ENCODE measurements at places on chromosomes 6 and 20. TPM values are rescaled to one million over a fixed set of nuclear protein-coding genes. Genes with fewer than 3 reads are reported as not detected.
A peak's percentile ranks its signal among the peaks of the same experiment; 100 is the strongest.

Gene FAM209B
- polyA plus RNA-seq: not detected

Gene HLA-DOA
- polyA plus RNA-seq: 4.8 TPM

Gene MTO1
- polyA plus RNA-seq: 29.8 TPM

Gene SLC22A1
- polyA plus RNA-seq: 0.40 TPM

Gene CCM2L
- polyA plus RNA-seq: 7.7 TPM

Gene FAM209A
- 0.53 TPM for polyA plus RNA-seq

Gene FKBP1A
- 409 TPM for polyA plus RNA-seq

Gene MUCL3
- 0.06 TPM for polyA plus RNA-seq

Gene SDCBP2
- polyA plus RNA-seq: 2.2 TPM

Gene RAD21L1
- polyA plus RNA-seq: not detected

GRCh38 chr20:57224641-57225138 lies 41.8 kb downstream of the BMP7 start:
- no peak for DNase-seq

DNA sequence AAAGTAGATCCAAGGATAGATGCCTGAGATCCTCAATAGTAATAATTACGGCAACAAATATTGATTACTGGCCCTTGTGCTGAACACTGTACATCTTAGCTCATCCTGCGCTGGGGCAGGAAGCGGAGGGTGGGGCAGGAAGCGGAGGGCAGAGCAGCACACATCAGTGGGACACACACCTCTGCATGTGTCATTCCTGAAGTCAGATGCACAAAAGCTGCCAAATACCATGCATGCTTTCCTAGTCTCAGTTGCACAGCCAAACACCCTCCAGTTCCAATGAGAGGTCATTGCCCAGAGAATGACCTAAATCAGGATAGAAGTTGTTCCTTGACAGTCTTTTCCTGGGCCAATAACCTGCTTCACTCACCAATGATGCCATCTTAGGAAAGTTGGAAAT lies 74.4 kb upstream of the FOXC1 start:
- DNase-seq: no peak

- DNase-seq: no peak
Observed at GRCh38 chr20:8232332-8232731, 100.3 kb downstream of the PLCB1 start.

- DNase-seq: no peak
Observed at GRCh38 chr6:139016337-139017213, 12.0 kb upstream of the ABRACL start.

DNA sequence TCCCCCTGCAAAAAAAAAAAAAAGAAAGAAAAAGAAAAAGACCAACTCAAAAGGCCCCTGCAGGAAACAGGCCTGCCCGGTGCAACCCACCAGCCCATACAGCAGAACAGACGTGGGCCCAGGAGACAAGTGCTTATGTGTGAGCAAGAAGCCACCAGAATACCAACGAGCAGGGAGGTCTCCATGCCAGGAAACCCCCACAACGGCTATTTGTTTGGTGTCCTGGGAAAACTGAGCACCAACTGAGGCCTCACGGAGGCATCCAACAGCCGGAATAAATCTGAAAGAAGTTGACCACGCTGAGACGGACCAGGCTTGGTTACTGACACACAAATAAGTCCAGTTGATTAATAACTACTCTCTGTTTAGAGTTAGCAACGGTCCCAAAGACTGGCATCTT lies 29.7 kb downstream of the PTPRT start:
- DNase-seq: no peak

DNA sequence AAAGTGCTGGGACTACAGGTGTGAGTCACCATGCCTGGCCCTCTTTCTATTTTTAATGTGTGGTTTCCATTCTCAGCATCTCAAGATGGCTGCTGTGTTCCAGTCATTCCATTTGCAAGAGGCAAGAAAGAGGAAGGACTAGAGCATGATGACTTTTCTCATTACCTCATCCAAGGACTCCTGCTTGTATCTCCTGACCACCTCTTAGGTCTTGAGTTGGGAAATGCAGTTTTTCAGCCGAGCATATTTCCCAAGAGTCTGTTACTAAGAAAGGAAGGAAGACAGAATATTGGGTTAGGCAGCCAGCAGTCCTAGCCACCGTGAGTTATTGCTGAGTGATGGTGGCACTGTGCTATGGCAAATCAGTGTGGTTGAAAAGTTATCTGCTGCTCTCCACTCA lies 108.4 kb upstream of the INSM1 start:
- DNase-seq: no peak

- no peak for DNase-seq
Observed at GRCh38 chr6:29014729-29015608, 9.9 kb upstream of the ZNF311 start.

- DNase-seq: no peak
Observed at GRCh38 chr6:109295774-109296156, 86.5 kb downstream of the CD164 start.

- no peak for DNase-seq
Observed at GRCh38 chr6:56549014-56549413, 93.7 kb downstream of the DST start.

- no peak for DNase-seq
Observed at GRCh38 chr6:39223061-39223460, 6.2 kb downstream of the KCNK5 start.

DNA sequence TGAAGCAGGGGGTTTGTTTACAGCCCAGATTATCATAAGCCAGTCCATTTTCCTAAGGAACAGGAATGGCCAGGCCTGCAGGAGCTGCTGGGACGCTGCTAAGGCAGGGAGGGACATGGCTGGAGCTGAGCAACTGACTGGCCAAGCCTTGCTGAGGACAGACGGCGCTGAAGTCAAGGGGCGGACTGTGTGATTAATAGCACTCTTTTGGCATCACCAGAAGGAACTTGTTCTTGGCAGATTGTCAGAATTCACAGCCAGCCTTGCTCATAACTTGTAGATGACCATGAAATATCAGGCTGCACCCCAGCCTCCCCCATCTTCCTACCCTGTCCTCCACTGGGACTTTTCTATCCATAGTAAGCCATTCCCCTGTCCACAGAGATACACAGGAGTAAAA lies 218.8 kb upstream of the RNF24 start:
- DNase-seq: peak; percentile 65

GRCh38 chr6:30880698-30881252 lies 3.5 kb upstream of the DDR1 start:
- no peak for DNase-seq

- no peak for DNase-seq
Observed at GRCh38 chr6:166301611-166302529, 6.3 kb downstream of the PRR18 start.

GRCh38 chr6:138724015-138724414 lies 49.6 kb upstream of the CCDC28A start:
- no peak for DNase-seq

DNA sequence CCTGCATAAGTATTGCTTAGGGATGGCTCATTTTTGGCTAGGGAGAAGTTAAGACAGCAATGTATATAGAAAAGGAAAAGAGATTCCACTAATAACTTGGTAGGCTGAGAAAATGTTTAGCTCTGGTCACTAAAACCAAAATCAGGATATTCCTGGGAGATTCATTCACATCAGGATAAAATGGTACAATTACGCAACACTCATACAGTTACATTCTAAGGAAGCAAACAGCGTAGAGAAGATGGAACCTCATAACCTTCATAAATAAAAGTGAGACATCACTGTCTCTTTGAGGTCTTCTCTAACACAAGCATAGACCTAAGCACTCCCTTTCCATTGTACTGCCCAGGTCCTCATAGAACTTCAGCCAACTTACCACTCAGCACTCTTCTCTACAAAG lies 295.7 kb upstream of the RUNX2 start:
- no peak for DNase-seq

DNA sequence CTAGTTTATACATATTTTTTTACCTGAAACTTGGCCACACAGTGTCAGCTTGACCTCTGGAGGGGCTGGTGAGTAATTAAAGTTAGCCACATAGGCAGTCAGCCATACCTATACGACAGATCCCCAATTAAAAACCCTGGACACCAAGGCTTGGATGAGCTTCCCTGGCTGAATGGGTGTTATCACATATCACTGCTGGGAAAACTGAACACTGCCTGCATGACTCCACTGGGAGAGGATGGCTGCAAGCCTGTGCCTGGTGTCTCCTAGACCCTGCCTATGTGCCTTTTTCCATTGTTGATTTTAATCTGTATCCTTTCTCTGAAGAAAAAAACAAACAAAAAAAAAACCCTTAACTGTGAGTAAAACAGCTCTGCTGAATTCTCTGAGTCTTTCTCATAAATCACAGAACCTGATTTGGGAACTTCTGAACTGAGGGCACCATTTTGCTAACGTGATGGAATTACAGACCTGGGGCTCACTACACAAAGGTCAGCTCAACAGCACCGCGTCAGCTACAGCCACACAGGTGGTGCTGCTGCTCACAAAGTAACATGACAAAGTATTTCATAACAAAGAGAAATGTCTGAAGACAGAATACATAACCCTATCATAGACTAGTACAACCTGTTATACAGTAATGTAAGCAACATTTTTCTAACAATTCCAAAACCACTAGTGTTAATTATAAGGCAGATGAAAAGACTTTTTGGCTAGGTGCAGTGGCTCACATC lies 97.0 kb downstream of the SLC23A2 start:
- no peak for DNase-seq

DNA sequence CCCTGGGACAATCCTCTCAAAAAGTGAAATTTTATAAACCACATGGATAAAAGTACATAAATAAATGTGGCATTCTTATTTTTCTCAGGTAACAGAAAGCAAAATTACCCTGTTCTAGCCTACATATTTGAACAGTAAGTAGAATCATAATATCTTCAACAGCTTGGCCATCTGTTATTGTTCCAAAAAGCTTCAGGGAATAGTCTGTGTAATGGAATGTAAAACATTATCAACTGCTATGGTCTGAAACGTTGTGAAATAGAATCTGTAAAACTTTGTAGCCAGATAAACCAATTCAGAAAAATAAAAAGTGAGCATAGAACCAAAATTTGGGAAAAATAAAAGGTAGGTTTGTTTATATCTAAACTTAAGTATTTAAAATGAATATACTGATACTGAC lies 114.7 kb downstream of the THEMIS start:
- DNase-seq: no peak

GRCh38 chr20:8454137-8454712 lies 322.2 kb downstream of the PLCB1 start:
- no peak for DNase-seq
